ENCODE measurements at places on chromosomes 12 and 14.

DNA sequence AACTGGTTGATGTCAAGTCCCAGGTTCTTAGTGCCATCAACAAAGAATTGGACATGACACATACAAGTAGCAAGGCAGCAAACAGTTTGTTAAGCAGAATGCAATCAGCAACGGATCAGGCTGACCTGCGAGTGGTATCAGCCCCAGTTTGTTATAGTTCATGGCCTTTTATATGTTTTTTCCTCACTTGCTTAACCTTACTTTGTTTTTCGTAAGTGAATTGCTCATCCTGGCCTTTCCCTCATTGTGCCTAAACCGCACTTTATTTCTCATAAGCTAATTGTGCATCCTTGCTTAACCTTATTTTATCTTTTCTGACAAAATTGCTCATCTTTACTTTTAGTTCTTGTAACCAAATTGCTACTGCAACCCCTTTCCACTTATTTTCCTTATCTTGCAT lies 4.1 kb downstream of the ETFBKMT start:
- no peak for DNase-seq

GRCh38 chr12:12333407-12334366 lies 16.4 kb downstream of the MANSC1 start:
- DNase-seq: peak; percentile 90

DNA sequence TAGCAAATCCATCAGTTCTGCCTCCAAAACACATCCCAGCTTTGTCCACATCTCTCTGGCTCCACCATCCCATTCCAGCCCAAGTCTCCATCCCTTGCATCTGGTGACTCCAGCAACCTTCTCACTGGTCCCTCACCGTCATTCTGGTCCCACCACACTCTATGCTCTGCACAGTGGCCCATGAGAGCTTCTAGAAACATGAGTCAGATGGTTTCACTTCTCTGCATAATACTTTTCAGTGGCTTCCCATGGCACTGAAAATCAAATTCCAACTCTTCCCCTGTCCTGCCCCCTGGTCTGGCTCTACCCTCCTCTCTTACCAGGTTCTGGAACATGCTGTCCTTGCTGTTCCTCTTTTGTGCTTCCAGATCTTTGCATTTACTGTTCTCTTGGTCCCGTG lies 17.2 kb upstream of the C12orf76 start:
- no peak for DNase-seq

DNA sequence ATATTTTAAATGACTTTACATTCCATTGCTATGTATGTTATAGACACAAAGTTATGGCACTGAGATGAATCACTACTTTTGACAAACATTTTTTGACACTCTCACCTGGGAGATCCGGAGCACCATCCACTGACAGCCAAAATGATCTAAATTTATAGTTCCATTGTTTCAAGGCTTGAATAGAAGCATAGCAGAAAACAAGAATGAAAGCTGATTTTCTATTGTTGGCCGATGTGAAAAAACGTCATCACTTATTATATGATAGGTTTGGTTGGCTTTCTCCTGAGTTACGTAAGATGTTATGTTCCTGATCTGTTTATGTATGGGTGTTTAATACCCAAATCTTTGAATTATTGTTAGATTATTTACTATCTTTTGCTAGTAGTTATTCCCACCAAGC lies 306.2 kb downstream of the PAWR start:
- no peak for DNase-seq

GRCh38 chr12:50551866-50552265 lies 47.1 kb downstream of the DIP2B start:
- DNase-seq: no peak

DNA sequence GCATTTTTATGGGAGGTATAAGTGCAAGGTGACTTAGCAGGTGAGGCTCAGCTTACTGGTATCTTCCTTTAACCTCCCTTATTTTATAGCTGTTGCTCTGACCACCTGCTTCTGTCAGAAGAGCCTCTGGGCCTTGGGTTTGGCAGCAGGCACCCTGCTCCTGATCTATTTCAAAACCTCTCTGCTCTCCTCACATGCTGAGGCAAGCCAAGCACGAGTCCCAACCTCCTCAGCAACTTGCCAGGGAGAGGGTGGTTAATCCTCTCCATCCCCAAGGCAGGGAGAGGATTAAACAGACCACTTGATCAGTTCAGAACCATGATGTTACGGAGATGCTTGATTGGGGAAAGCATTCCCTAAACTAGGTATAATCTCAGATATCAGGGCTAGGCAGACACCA lies 5.4 kb downstream of the PLEKHH1 start:
- DNase-seq: no peak

GRCh38 chr14:104523546-104523935 lies 56.0 kb upstream of the C14orf180 start:
- DNase-seq: no peak

- DNase-seq: no peak
Measured at GRCh38 chr12:70399311-70399710, 33.2 kb downstream of the KCNMB4 start.

Measured in fibroblast of the aortic adventitia (primary cell).